ENCODE measurements at places on chromosomes 12 and 14.

- no peak for DNase-seq
Measured at GRCh38 chr12:20439626-20440025, 71.3 kb downstream of the PDE3A start.

- no peak for DNase-seq
Measured at GRCh38 chr12:106188256-106188655, 49.5 kb upstream of the NUAK1 start.

- no peak for DNase-seq
Measured at GRCh38 chr12:3014641-3015040, 55.4 kb downstream of the TEAD4 start.

DNA sequence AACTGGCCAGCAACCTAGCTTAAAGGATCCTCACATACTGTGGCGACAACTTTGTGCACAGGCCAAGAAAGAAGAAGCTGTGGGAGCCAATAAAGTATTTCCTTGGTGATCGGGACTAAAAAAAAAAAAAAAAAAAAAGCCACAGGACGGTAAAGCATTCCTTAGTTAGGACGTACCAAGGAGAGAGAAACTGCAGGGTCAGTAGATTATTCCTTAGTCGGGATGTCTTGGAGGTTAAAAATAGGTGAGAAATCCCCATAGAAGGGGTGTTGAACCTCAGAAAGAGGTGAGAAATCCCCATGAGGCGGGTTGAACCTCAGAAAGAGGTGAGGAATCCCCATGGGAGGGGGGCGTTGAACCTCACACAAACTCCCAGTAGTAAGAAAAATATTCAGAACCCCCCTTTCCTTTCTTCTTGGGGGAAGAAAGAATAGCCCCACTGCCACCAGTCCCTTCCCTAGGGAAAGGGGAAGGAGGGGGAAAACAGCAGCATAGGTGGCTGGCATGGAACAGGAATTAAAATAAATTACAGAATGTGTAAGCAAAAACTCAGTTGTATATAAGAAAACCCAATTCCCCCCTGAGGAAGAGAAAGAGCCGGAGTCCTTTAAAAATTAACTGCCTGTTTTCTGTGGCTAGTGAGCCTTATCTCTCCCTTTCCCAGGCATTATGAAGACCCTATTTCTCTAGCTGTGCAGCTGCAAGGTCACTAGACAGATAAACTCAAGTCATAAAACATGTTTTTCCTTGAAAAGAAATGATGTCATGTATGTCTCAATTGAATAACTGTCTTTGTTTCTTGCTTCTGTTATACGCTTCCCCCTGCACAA is 26.8 kb downstream of the KLRK1 start:
- no peak for DNase-seq

- no peak for DNase-seq
Measured at GRCh38 chr14:51295646-51296263, 55.7 kb downstream of the TMX1 start.

DNA sequence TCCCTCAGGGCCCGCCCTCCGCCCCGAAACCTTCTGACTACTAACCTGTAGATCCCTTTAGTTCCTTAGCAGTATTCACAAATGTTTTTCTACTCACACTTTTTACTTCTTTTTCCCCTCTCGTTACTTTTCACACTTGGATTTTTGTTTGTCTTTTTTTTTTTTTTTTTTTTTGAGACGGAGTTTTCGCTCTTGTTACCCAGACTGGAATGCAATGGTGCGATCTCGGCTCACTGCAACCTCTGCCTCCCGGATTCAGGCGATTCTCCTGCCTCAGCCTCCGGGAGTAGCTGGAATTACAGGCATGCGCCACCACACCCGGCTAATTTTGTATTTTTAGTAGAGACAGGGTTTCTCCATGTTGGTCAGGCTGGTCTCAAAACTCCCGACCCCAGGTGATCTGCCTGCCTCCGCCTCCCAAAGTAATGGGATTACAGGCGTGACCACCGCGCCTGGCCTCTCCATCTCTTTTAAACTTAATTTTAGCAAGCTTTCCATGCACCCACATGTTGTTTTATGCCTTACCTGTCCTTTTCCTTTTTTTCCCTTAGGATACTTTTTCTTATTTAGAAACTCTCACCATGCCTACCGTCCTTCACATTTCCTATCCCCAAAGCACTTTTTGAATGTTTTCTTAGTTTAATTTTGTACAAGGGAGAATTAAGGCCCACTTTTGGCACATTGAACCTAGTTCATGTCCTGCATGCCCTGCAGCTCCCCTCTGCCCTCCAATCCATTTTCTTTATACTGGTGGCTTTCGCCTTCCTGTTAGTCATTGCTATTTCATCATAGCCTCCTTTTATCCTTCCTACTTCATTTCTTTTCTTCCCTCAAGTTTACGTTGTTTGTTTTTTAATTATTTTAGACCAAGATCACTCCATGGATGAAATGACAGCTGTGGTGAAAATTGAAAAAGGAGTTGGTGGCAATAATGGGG is 1.1 kb downstream of the SP1 start:
- DNase-seq, result no peak

GRCh38 chr14:31051511-31051910 is 25.3 kb upstream of the STRN3 start:
- no peak for DNase-seq

DNA sequence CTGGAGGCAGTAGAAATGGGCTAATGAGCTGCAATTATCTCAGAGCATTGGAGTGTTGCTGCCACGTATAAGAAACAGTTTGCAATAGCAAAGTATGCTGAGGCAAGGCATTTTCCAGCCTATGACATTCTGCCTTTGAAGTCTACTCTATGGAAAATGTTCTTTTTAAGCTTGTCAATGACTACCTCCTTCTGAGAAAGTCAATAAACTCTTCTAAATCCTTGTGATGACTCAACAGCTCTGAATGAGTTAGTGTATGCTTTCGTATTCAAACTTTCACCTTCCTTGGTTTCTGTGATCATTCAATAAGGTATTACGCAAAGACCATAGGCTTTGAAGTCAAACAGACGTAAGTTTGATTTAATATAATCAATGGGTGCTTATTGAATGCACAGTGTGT is 111.2 kb downstream of the CAPZA3 start:
- DNase-seq, result no peak

DNA sequence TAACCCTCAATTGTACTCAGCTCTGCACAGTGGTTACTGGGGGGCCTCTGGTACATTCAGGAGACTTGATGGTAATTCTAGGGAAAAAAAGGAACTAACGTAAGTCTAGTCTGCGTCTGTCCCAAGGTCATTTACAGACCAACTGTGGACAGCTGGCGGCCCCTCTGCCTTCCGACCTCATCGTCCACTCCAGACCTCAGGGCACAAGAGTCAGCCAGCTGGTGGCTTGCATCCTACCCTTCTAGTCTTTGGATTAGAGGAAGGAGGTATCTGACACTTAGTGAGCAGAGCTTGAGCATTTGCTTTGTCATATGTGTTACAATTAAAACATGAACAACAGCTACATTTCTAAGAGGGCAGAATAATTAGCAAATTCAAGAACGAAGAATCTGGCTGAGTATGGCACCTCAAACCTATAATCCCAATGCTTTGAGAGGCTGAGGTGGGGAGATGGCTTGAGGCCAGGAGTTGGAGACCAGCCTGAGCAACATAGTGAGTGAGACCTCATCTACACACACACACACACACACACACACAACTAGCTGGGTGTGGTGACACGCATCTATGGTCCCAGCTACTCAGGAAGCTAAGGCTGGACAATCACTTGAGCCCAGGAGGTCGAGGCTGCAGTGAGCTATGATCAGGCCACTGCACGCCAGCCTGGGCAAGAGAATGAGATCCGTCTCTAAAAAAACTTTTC is 36.5 kb downstream of the SSH1 start:
- DNase-seq, result no peak

DNA sequence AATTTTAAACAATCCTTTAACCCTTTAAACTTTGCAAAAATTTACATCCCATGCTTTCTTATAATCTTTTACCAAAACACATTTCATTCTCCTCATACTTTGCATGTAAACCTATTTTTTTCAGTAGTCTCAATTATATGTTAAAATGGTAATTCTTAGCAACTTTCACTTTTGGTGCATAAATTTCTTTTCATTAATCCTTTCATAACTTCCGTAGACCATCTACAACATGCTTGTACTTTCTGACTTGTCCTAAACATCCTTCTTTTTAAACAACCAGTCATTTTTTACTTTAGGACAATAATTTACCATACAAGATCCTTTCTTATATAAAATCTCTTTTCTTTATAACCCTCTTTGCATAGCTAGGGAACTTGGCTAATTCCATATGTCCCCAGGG is 19.5 kb downstream of the CCDC91 start:
- DNase-seq, result no peak

GRCh38 chr12:79115743-79116142 is 251.2 kb downstream of the SYT1 start:
- DNase-seq, result no peak

DNA sequence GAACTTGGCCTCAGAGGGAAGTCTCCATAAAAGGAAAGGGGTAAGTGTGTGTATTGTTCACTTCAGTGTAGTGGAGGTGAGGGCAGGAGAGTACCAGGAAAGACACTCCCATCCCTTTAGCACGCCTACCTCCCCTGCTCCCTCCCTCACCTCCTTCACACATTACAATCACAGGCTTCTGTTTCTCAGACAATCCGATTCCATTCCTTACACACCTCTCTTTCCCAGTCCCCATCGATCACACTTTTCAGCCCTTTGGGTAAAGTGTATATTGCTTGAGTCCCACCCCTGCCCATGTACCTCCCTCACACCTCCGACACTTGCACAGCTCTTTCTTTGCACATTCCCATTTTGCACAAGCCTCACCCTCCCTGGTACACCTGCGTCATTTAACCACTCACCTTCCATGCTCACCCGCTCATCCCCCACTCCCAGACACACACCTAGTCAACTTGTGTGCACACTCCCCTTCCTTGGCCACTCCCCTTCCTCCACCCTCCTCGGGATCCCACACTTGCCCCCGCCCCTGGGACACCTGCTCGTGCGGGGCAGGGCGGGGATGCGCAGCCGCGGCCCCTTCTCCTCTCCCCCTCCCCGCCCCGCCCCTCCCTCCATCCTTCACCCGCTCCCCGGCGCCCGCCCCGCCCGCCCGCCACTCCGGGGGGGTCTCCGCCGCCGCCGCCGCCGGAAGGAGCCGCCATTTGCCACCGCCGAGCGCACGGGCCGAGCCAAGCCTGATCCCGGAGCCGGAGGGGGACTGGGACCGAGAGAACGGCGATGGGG is at the start of gene MARCHF9:
TSS of gene MARCHF9 (plus strand) at position 693 of the 783 bp plus-strand sequence. CDS start 426 bp downstream, outside the sequence.
- DNase-seq, result peak; percentile 83

GRCh38 chr12:108832208-108832607 is 25.2 kb downstream of the SSH1 start:
- DNase-seq, result no peak

- DNase-seq, result no peak
Measured at GRCh38 chr12:45532113-45532512, 197.4 kb upstream of the ARID2 start.

GRCh38 chr12:45354399-45354798 is 138.5 kb downstream of the ANO6 start:
- DNase-seq, result no peak

DNA sequence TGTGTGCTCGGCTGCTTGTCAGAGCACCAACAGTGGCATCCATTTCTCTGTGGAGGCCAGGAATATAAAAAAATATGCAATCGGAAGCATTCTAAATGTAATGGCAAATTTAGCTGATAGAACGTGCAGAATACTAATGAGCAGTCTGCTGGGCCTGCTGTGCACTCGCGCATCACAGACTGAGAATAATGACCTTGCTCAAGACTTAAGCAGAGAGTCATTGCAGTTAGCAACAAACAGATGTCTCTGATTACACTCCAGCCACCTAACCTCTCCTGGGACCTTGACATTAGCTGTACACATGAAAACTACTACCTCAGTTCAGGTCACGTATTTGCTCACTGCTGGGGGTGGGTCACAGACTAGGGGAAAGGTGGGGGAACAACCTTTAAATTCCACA is 269.2 kb upstream of the DAAM1 start:
- no peak for DNase-seq

DNA sequence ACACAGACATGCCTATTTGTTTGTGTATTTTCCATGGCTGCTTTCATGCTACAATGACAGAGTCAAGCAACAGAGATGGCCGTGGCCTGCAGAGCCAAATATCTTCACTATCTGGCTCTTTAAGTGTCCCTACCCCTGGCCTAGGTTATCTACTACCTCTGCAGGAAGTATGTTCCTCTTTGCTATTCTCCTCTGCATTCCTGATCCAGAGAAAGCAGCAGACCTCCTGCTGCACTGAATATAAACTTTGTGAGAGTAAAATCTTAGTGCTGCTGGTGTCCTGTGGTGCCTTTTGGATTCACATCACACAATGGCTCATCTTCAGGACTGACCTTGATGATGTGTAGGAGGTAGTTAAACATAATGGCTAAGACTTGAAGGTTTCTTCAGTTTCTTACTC is 233.4 kb downstream of the IPO8 start:
- no peak for DNase-seq

- DNase-seq, result no peak
Measured at GRCh38 chr14:23547924-23548323, 3.6 kb downstream of the ZFHX2 start.

GRCh38 chr12:57895389-57896114 is 45.8 kb upstream of the ATP23 start:
- DNase-seq, result no peak

DNA sequence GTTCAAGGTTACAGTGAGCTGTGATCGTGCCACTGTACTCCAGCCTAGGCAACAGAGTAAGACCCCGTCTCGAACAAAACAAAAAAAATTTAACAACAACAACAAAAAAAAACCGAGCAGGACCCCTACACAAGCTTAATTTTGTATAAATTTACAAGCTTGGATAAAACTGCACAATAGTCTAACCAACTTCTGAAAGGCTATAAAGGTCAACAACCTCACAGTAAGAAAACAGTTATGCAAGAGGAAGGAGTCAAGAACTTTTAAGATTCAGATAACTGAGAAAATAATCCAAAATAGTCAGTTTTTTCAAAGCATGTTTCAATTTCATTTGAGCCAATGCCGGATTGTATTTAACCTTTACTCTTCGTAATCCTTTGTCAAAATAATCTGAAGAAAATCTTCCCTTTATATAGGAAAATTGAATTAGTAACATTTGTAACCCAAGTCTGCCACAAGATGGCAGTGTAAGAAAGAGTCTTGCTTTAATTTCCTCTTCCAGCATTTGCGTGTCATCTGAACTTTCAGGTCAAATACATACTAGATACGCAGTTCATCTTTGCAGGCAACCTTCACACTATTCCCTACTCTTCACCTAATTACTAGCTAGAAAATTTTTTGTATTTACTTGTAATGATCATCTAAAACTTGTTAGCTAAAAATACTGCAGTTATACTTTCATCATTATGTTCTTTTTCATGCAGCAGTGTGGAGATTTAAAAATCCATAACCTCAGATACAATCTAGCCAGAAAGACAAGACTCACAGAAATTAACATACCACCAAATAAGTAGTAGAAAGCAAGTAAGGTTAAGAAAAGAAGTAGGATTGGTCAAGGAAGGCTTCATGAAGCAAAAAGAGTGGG is 5.8 kb downstream of the CCNB1IP1 start:
- DNase-seq, result no peak

All from stimulated activated CD4-positive, alpha-beta T cell treated with anti-CD3 and anti-CD28 coated beads, Interleukin-4, amount 100 ng/mL, for 48 hours (primary cell).